ENCODE measurements at places on chromosomes 7 and 10.

DNA sequence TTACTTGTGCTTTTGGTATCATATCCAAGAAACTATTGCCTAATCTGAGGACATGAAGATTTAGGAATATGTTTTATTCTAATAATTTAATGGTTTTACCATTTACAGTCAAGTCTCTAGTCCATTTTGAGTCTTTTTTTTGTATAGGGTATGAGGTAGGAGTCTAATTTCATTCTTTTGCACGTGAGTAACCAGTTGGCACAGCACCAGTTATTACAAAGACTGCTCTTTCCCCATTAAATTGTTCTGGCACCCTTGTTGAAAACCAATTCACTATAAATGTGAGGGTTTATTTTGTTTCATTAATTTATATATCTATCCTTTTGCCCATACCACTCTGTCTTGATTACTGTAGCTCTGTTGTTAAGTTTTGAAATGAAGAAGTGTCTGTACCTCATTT is 381.6 kb downstream of the SUGCT start:
- DNase-seq: no peak

GRCh38 chr7:138649506-138649905 is 51.7 kb downstream of the SVOPL start:
- DNase-seq: no peak

- no peak for DNase-seq
These were observed 72.7 kb downstream of the PLCE1 start for GRCh38 chr10:94066411-94066810.

GRCh38 chr10:130637089-130637676 is 501.0 kb downstream of the GLRX3 start:
- DNase-seq: no peak

GRCh38 chr10:48580236-48580635 is 24.6 kb downstream of the ARHGAP22 start:
- no peak for DNase-seq

GRCh38 chr7:155879592-155879991 is 67.3 kb upstream of the SHH start:
- DNase-seq: no peak

DNA sequence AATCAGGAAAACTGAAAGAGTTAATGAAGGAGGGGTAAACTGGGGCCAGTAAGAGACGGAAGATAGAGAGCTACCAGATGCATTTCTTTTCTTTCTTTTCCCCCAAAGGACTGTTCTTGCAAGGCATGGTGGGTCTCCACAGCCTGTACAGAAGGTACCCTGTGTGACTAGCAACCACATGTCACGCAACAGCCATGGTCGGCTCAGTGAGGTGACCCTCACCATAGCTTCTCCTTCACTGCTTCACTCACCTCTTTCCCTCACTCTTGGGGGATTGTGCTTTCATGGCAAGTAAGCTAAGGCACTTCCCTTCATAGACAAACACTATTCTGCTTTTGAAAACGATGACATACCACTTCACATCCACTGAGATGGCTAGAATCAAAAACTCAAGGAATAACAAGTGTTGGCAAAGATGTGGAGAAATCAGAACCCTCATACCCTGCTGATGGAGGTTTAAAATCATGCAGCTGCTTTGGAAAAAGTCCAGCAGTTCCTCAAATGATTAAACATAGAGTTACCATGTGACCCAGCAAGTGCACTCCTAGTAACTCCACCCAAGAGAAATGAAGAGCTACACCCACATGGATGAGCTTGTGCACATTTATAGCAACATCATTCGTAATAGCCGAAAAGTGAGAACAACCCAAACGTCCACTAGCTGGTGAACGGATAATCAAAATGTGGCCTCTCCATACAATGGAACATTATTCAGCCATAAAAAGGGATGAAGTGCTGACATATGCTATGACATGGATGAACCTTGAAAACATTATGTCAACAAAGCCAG is 3.8 kb upstream of the INSIG1 start:
- DNase-seq: no peak

DNA sequence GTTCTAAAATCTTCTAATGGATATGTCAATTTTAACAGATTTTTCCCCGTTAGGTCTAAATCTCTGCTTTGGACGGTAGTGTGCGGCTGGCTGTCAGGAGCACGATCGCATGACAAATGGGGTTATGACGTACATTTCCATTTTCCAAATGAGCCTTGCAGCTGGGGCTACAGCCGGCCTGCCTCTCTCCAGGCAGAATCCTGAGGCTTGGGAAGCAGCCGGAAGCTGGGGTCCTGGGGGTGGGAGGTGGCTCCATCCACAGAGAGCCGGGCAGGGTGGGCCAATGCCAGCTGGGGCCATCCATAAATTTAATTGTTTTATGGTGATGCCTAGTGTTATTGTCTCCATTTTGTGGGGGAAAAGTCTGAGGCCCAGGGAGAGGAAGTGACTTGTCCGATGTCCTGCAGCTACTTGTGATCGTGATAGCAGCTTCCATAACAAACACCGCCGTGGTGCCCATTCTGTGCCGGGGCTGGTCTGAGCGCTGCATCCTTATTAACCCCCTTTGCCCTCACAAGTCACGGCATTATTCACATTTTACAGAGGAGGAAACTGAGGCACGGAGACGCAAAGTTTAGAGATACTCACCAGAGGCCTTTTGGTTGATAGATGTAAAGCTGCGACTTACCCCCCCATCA is 53.0 kb upstream of the EBF3 start:
- DNase-seq: no peak

DNA sequence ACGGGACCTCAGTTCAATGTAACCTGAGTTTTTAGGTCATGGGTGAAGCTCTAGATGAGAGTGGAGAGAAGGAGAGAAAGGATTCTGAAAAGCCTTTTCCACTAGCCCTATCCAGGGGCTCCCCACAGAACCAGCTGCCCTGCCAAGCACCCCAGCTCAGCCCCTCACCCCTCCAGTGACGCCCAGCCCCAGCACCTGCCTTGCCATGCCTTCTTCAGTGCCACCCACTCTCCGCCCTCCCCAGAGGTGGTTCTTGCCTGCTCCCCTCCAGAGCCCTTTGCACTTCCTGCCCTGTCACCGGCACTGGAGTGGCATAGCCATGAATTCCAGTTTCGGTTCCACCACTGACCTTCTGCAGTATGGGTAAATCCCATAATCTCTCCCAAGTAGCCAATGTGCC is 70.1 kb downstream of the PCGF5 start:
- DNase-seq: no peak

DNA sequence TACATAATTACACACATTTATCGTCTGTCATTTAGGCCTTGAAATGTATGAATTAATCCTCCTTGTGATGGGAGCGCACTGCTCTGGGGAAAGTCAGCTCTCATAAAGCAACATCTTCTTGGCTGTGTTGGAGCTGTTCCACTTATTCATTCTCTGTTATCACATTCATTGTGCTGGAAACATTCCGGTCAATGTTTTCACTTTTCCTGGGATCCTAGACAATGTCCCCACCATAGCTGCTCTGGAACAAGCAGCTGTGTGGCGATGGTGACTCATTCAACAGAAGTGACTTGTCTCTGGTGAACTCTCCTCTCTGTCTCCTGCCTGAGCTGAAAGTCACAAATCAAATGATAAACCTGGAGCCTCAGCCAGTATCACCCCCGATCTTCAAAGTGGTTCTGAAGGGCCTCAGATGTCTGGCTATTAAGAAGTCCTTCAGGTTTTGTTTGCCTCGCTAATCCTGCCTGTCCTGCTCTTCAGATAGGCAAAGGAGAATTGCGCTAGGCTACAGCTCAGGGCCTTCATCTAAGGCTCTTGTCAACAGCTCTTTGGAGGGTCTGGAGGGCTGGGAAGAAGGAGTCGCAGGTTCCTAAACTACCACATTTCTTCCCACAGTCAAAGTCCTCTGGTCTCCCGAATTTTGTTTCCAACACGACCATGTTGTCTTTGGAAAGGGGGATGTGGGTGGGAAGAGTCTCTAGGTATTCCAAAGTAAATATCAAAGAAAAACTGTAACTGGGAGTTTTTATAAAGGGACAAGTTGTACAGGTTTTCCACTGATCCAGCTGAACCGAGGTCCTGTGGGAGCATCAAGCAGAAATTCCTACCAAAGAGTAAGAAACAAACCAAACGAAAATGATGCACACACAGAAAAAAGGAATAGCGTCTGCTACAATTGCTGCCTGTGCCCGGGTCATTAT is 29.3 kb downstream of the KLF6 start:
- no peak for DNase-seq

DNA sequence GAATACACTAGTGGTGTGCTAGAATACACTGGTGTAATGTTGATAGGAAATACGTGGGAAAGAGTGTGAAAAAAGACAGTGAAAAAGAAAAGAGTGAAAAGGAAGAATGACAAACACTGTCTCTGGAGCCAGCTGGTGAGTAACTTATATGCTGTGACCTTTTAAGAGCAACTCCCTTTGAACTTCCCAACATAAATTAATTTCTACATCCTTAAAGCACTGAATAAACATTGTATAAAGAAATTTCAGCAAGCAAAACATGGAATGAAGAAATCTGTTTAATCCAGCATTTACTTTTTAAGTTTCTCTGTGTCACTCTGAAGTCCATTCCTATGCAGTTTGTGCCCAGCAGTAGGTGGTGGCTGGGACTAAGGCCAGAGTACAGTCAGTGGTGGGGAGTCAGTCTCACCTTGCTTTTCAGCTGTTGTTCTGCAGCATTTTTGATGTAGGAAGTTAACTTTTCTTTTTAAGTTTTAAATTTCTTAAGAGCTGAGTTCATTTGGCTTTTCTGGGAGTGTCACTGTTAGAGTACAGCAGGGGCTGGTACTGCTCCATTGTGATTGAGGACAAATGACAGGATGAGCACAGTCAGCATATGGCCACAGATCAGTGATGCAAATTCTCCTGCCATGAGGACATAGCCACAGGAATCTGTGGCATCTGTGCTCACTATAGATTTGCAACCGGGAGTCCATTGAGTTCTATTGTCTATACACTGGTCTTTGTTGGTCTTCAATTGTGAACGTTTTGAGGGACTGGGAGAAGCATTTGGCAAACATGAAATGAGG is 321.8 kb downstream of the ZNF248 start:
- DNase-seq: no peak

- no peak for DNase-seq
These were observed 45.4 kb downstream of the NKX6-2 start for GRCh38 chr10:132740588-132740987.

DNA sequence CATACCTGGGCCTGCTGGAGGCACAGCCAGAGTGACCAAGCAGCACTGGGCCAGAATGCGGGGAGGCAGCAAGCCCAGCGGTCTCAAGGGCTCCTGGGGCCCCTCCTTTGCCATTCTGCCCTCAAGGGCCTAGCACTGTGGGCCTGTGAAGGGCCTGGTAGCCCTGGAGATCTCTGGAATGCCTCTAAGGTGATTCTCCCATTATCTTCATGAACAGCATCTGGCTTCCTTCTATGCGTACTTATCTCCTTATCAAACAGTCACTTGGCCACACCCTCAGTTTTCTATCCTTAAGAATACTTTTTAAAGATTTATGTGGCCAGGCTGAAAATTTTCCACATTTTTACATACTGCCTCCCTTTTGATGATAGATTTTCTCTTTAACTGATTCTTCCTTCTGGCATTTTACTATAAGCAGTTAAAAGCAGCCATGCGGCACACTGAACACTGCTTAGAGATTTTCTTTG is 67.5 kb upstream of the CCNY start:
- DNase-seq: no peak

GRCh38 chr7:142389544-142389943 is 131.7 kb upstream of the PRSS58 start:
- no peak for DNase-seq

DNA sequence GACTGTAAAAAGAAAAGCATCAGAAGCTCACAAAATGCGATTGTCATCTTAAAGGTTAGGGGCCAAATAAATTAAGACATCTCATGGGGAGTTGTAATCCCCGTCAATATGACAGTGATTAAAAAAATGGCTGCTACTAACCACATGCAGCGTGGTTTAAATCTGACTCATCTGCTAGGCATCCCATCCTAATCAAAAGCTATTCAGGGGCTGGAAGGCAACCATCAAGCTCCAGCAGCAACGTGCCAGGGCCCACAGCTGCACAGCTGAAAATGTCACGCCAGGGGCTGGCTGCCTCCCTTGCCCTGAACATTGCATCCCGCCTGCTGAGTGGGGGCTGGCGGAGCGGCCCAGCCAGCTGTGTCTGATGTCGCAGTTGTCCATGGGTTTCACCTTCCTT is 66.3 kb upstream of the FRMD4A start:
- no peak for DNase-seq

DNA sequence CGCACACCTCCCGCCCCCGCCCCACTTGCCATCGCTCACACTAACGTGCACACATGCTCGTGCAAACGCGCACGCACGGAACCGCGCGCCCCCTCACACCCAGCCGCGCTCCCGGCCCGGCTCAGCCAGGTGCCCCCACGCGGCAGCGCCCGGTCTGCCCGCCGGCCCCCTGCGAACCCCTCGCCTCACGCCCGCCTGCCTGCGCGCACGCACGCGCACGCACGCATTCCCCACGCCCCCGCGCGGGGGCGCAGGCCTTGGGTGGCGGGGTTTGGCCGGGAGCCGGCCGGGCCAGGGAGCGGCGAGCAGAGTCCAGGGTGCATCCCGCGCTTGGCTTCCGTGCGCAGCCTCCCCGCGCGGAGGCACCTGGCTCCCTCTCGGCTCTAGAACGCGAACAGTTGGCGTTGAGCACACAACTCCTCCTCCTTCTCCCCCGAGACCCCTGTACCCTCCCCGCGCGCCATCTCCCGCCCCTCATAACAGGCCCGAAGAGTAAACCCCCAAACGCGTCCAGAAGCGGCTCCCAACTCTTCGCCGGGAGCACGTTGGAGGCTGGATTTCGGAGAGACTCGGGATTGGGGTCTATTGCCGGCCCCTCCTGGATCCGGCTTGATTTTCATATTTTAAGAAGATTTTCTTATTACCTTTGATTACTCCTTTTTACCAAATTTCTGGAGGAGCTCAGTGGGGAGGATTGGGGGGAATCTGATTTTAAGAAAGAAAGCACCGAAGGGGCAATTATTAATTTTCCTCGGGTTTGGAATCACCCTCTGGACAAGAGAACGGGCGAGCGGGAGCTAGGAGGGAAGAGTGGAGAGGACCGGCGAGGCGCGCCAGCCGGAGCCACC is 527 bp upstream of the SORCS3 start:
- no peak for DNase-seq

GRCh38 chr7:28005847-28006231 is 174.8 kb downstream of the JAZF1 start:
- no peak for DNase-seq

- no peak for DNase-seq
These were observed 719.0 kb downstream of the GRM8 start for GRCh38 chr7:126533715-126534114.

DNA sequence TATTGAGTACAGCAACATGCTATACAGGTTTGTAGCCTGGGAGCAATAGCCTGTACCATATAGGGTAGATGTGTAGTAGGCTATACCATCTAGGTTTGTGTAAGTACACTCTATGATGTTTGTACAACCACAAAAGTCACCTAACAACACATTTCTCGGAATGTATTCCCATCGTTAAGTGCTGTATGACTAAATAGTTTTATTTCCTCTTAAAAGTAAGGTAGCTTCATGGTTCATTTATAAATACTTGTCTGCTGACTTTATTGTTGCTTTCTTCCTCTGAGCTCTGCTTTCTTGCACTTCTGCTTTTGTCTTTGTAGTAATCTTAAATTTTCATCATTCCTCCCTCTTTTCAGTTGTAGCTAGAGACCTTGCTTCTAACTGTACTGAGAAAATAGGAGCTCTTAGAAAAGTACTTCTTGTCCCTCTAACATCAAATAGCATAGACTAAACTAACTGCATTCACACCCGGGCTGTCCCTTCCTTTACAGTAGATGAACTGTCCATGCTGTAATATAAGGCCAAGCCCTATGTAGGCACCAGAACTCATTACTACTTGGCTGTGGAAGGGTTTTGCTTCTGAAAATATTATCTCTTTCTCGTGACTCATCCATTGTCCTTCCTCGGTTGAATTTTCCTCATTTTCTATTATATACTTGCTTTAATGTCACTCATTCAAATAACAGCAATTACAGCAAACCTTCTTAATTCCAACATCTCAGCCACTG is 55.4 kb upstream of the FAM3C start:
- no peak for DNase-seq

All from stimulated activated CD4-positive, alpha-beta T cell treated with anti-CD3 and anti-CD28 coated beads, Interleukin-4, amount 100 ng/mL, for 4 hours (primary cell).